ENCODE measurements at places on chromosomes 1 and 21. TPM values are rescaled to one million over a fixed set of nuclear protein-coding genes. Genes with fewer than 3 reads are reported as not detected.

DNA sequence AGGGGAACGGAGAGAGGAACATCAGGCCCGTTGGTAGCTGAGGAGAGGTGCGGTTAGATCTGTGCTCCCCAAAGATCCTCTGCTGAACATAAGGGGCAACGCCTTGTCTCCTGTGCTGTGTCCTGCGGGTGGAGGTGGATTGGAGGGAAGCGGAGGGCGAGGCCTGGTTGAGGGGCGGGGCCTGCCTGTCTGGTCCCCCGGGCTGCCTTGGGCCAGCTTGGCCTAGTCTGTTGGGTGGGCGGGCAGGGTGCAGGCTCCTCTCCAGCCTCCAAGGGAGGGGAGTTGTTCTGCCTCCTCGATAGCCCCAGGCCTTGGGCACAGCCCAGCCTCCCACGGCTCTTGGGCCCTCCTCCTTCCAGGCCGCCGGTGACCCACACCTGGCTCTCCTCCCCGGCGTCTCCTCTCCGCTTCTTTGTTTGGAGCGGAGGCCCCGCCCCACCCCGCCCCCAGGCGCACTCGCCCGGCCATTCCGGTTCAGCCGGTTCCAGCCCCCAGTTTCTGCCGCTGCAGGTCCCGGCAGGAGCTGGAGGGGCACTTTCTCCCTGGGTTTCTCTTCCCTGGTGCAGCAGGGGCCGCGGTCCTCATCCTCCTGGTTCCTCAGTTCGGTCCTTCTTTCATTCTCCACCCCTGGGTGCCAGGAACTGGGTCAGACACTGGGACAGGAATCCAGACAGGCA, 19.4 kb downstream of the PTPRF start:
- ATAC-seq, result peak; percentile 83

DNA sequence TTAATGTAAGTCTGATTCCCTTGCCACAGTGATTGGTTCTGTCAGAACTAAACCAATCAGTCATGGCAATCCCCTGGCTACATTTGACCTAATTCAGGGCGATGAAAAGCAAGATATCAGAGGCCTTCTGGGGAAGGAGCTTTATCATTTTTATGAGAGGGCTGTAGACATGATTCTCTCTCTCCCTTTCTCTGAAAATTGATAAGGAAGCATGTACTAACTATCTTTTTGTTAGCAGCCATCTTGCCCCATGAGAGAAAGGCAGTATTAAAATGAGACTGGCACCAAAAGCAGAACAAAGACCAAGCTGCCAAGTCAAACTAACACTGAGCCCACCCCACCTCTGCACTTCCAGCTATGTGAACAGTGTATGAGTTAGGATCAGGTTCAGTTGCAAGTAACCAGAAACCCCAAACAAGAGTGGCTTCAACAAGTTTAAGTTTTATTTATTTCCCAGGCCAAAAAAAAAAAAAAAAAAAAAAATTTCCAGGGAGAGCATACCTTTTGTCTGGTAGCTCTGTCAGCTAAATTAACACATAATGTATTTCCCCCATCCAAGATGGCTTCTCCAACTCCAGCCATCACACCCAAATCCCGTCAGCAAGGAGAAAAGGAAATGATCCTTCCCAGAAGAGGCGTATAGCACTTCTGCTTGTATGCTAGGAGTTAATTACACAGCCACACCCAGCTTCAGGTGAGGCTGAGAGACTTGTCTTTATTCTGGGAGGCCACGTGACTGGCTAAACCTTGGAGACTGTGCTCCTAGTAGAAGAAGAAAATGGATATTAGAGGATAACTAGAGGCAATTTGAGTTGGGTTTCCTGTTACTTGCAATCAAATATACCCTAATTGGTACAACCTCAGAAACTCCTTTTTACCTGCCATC, 105.8 kb upstream of the RALGPS2 start:
- no peak for ATAC-seq

- peak; percentile 57 for ATAC-seq
Observed at GRCh38 chr1:58515794-58516401, 30.6 kb downstream of the OMA1 start.

GRCh38 chr1:170555370-170555769, 23.4 kb downstream of the GORAB start:
- ATAC-seq, result peak; percentile 78

TLR5 gene
- 1.8 TPM for total RNA-seq

DNA sequence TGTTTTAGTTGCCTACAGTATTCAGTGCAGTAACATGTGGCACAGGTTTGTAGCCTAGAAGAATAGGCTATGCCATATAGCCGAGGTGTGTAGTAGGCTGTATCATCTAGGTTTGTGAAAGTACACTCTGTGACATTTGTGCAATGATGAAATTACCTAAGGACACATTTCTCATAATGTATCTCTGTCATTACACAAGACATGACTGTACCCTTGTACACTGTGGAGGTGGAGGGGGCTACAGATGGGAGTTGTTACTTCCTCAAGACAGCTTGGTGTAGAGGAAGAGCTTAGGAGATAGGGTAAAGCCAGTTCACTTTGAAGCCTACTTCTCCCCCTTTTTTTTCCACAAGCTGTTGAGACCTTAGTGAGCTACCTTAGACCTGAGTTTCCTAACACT, 59.7 kb upstream of the RAVER2 start:
- no peak for ATAC-seq

ARHGAP30 gene
- 2.0 TPM for total RNA-seq

DNA sequence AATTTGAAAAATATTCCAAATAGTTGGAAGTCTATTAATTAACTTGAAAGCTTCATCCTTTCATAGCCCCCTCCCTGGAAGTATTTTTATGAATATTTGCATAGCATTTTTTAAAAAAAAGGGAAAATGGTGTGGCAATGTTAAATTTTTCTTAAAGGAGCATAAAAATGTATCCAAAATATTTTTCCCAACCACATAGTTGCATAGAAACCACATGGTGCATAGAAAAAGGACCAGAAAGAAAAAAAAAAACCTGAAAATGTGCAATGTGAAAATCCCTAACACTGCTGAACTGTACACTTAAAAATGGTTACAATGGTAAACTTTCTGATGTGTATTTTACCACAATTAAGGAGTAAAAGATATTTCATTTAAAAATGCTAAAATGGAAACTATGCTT, 8.0 kb downstream of the C1orf167 start:
- ATAC-seq, result peak; percentile 34

- ATAC-seq, result no peak
Observed at GRCh38 chr1:56106531-56107274, 472.7 kb downstream of the PLPP3 start.

ATP6V0B gene
- 272 TPM for total RNA-seq

SELL gene
- total RNA-seq, result not detected

ZNF124 gene
- total RNA-seq, result 19.0 TPM

- ATAC-seq, result no peak
Observed at GRCh38 chr1:29592261-29592615, 355.9 kb downstream of the PTPRU start.

- peak; percentile 17 for ATAC-seq
Observed at GRCh38 chr1:229254910-229255541, 15.9 kb upstream of the RAB4A start.

SPATA46 gene
- total RNA-seq, result 1.0 TPM

OR2L2 gene
- 1.5 TPM for total RNA-seq

Measured in motor neuron (in vitro differentiated cells).